ENCODE measurements at places on chromosomes 5 and 9.
A peak's percentile ranks its signal among the peaks of the same experiment; 100 is the strongest.

DNA sequence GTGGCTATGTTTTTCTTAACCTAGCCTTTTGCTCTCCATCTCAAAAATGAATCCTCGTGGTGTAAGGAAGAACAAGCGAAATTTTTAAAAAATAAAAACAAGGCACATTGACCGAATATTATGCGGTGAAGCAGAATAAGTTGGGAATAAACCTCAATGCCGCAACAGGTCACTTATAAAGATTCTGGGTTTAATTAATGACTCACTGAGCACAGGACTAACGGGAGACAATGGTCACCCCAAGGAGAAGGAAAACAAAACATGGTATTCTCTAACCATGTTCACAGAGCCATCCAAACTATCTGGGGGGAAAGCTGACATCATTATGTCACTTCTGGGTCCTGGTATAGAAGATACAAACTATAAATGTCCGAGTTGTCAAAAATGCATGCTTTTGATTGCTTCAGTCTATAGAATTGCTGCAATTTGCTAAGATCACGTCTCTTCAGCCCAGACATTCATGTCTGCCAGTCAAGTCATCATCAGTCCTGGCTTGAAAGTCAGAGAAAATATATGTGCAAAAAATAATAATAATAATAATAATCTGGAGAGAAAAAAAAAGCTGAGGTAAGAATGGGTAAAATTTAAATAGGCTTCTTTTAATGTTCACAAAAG, 280.6 kb downstream of the NR2F1-AS1 start:
- no peak for DNase-seq

- no peak for DNase-seq
Measured at GRCh38 chr9:15253786-15254185, 53.2 kb downstream of the TTC39B start.

- DNase-seq, result no peak
Measured at GRCh38 chr5:32020271-32020670, 153.8 kb downstream of the GOLPH3 start.

- no peak for DNase-seq
Measured at GRCh38 chr5:89981878-89982773, 427.4 kb downstream of the CETN3 start.

- no peak for DNase-seq
Measured at GRCh38 chr9:109456811-109457210, 41.3 kb downstream of the PTPN3 start.

GRCh38 chr9:109278848-109279247, 42.0 kb downstream of the EPB41L4B start:
- DNase-seq, result no peak

- DNase-seq, result no peak
Measured at GRCh38 chr9:76519075-76519835, 60.3 kb downstream of the GCNT1 start.

- peak; percentile 55 for DNase-seq
Measured at GRCh38 chr5:132265336-132266030, 8.0 kb downstream of the PDLIM4 start.

DNA sequence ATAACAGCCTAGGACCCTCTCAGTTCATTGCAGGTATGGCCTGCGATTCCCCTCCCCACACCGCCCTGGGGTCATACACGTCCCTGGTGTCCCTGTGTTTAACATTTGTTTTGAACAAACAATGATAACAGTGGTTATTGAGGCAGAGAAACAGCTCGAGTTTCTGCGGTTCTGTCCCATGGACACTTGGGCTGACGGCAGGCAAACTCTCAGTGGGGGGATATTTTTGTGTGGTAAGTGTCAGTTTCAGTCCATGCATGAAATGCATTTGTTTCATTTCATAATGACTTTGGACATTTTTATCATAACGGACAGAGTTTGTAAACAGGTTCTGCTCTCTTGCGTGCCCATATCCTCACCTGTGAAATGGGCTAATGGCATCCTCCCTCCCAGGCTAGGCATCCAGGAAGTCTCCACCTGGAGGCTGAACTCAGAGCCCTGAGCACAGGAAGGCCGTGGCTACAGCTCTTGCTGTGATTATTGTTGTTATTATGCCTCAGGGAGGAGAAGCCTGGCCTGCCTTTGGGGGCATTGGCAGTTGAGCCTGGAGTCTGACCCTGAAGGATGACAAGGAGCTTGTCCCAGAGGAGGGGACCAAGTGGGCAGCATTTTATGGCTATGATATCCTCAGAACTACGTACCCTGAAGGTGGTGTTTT, 190.9 kb downstream of the GADD45G start:
- no peak for DNase-seq

DNA sequence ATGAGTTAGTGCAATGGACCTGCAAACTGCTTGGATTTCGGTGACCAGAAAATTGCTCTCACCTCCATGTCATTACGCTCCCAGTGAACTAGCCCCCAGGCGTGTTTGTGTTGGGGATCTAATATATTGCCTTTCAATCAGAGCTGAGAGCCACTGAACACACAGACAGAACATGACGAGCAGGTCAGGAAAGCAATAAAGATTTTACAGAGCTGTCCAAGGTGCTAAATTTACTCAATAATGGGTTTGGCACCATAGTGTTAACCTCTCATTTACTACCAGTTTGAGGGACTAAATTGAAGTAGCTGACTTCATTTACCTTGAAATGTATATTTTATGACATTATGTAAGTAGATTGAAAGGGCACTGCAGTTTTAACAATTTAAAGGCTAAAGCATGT, 383.0 kb downstream of the EBF1 start:
- DNase-seq, result no peak

DNA sequence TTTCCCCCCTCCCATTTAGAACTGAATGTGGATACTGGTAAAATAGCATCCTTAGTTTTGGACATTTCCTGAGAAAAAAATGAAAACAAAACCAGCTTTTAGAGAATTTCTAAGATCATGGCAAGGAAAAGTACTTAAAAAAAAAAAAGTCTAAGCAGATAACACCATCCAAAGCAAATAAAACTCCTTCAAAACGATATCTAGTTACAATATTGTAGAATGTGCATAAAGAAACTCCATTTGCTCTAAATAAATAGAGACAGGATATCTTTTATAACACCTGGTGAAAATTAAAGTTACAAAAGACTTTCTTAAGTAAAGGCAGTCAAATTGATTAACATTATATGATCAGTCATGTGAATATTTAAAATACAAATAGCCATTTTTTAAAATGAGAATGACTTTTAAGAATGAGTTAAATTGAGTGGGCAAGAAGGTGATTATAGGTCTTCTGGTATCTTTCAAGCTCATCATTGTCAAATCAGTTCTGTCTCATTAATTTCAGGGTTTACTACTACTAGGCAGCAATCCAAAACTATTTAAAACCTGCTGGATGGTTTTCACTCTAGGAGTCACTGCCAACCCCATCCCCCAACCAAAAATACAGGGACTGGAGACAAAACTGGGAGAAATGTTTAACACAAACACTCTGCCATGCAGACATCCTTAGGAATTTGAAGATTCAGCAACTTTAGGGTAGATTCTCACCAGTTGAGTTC, 382.6 kb downstream of the ADGRV1 start:
- no peak for DNase-seq

DNA sequence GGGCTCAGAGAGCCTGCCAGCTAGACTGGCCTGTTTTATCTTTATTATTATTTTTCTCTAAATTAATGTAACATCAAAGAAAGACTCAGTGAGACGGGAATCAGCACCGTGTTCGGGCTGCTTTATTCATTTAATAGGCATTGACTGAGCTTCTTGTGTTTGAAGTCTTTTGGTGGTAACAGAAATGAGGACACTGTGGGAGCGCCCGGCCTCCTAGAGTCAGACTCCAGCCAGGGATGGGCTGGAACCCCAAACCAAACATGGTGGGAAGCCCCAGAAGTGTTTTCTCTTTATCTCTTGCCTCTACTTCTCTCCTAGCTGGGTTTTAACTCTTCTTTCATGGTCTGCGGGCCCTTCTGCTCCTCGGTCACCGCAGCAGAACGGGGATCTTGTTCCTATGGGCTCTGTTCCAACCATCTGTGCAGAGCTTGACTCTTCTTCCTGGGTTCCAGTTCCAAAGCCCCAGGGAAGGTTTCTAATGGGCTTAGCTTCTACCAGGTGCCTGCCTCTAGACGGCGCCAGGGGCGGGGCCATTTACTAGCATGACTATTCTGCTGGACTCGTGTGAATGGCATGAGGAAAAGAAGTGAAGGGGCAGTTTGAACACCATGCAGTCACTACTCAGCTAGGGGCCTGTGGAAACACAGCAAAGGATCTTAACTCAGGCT, 123.8 kb downstream of the FGF18 start:
- DNase-seq, result no peak

DNA sequence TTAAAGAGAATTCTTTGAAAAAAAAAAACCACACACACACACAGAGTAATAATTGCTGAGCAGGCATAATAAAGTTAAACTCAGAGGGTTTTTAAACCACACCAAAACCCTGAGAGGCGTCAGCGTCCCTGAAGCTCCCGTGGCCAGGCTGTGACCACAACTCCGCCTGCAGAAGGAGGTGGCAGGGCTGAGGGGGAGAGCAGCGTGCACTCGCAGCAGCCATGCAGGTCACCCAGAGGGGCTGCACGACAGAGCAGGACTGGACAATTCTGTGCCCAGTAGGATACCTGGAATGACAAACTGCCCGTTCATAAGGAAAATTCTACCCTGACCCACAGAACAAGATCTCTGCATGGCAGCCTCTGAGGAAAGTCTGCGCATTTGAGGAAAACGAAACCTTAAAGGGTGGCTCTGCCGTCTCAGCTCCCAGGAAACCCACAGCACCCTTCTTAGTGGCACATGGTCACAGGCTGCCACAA, 44.0 kb downstream of the ROR2 start:
- DNase-seq, result no peak

DNA sequence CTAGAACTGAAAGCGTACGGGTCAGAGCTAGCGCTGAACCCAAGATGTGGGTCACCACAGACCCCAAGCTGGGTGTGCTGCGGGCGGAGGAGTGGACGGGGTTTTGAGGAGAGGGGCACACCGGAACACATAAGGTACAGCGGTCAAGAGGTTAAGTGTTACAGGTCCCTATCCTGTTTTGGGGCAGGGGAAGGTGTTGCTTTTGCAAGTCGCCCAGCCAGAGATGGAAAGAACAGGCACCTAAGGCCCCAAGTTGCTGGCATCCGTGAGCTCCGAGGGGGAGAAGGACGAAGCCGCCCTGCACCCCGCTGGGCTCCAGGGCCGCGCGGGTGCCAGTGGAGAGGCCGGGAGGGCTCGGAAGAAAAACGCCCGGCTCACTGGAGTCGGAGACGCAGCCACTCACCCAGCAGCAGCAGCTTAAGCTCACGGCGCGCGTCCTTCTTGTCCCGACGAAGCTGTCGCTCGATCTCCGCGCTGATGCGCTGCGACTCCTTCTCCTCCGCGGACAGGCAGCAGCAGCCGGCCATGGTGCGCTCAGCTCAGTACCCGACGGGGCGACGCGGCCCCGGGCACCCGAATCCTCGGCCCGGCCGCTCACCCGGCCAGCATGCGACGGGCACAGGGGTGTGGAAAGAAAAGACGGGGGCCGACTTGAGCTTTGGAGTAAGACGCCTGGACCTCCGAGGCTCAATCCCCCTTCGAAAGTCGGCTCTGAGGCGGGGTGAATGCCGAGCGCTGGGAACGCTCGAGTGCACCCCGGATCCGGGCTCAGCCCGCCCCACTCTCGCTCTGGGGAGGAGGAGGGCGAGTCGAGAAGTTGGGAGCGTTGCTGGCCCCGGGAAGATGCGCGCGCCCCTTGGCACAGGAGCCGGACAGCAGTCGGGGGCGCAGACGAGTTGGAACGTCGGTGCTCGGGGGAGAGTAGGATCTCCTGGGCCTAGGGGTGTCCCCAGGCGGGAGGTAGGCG, 572 bp downstream of the GNA14 start:
- peak; percentile 85 for DNase-seq

DNA sequence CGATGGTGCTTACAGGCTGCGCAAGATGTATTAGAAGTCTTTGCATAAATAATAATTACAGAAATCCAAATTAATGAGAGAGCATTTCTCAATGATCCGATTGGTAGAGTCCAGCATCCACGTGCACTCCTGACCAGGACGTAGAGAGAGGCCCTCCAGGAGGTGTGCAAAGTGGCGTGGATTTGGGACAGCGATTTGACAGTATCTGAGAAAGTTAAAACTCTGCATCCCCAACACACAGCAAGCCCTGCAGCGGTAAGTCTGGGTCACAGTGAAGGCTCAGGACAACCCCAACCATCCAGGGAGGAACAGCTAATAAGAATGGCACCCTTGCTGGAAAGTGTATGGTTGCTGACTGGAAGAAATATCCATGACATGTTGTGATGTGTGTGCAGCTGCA, 180.2 kb downstream of the AUH start:
- no peak for DNase-seq

GRCh38 chr9:105842023-105842644, 147.8 kb downstream of the TMEM38B start:
- peak; percentile 69 for DNase-seq

DNA sequence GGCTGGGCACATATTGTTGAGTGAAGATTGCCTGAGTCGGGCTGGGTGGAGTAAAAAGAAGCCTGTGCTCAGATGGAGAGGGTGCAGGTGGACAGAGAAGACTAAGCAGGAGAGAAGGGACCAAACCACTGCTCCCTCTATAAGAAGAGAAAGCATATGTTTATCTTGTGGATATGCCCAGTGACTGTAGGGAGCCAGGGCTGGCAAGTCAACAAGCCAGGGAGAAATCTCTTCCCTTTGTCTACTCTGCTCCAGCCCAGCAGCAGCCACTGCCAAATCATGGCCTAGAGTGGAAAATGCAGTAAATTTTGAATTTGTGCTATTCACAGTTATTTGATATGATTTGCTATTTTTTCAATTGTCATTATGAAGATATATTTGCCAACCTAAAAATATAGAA, 33.2 kb upstream of the TRIM36 start:
- no peak for DNase-seq

Data from endodermal cell (in vitro differentiated cells).